IPS DF 19.7 (cell line): ENCODE measurements at places on chromosomes 5 and 9.

DNA sequence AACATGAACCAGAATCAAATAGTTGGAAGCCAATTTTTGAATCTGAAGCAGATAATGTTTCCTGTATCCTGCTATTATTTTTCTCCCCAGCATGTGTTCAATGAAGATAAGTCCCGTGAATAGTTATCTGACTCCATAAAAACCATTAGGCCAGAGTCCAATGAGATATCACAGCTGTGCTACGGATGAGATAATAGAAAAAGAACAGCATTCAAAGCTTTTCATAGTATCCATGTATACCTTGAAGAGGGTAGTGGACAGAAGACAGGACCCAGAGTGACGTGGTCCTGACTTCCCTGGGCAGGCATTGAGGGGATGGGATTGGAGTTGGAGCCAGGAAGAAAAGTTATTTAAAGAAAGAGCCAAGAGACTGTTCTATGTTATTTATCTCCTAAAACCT lies 50.7 kb upstream of the C6 start:
- no peak for DNase-seq

DNA sequence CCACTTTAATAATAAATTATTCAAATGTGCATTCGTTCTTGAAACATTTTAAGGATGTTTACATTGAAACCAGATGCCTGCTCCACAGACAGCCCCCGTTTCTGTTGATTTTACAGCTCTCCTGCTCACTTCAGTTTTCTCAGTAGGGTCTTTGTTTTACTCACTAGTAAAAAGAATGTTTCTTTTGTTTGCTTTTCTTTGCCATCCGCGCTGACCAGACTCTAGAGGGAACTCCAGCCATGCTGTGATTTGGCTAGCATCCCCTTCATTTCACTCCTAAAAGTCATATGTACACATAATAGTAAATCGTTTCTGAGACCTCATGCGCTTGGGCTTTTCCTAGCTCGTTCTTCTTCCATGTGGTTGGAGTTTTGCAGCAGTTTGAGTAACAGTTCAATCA lies 28.7 kb upstream of the PALM2AKAP2 start:
- no peak for DNase-seq

DNA sequence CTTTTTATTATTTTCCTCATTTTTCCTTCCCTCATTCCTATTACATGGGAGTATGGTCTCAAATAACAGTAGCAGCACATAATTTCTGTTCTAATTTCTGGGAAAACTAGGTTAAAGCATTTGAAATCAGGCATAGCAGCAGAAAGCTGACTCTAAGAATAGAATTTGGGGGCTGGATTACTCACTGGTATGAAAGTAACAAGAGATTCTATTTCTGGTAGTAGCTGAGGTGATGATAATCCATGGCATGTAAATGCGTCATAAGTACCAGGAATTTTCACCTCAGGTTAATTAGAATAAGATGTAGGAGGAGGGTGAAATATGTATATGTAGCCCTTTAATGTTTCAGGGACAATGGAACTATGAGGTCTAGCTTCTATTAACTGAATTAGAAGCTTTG lies 662.0 kb downstream of the PTPRD start:
- no peak for DNase-seq

GRCh38 chr9:130137081-130137640 lies 35.0 kb upstream of the NCS1 start:
- no peak for DNase-seq

GRCh38 chr5:95866435-95867040 lies 44.0 kb upstream of the GLRX start:
- no peak for DNase-seq

DNA sequence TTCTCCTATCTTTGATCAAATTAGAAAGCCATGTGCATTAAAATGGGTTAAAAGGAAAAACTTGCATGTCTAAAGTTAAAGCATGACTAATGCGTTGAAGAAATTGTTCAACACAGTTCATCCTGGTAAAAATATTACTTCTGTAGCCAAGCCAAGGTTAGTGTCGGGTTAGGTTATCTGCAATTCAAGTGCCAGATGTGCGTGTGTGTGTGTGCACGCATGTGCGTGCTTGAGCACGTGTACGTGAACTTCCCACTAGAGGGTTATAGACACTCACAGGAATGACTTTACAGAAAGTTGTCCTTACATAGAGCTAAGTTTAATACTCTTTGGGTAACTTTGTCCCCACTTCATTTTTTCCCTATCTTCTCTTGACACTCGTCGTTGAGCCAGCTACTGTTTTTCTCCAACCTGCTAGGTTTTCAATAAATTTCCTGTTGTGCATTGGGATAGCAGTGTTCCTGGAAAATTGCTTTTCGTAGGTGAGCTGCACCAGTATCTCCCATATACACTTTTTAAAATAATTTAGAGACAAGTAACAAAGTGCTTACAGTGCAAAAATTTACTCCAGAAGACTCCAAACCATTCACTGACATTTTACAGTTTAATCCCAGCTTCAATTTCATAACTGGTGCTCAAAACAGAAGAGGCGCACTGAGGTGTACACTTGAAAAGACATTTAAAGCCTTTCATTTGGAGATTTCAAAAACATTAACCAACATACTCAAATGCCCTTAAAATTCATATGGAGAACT lies 353.8 kb downstream of the NFIB start:
- no peak for DNase-seq

DNA sequence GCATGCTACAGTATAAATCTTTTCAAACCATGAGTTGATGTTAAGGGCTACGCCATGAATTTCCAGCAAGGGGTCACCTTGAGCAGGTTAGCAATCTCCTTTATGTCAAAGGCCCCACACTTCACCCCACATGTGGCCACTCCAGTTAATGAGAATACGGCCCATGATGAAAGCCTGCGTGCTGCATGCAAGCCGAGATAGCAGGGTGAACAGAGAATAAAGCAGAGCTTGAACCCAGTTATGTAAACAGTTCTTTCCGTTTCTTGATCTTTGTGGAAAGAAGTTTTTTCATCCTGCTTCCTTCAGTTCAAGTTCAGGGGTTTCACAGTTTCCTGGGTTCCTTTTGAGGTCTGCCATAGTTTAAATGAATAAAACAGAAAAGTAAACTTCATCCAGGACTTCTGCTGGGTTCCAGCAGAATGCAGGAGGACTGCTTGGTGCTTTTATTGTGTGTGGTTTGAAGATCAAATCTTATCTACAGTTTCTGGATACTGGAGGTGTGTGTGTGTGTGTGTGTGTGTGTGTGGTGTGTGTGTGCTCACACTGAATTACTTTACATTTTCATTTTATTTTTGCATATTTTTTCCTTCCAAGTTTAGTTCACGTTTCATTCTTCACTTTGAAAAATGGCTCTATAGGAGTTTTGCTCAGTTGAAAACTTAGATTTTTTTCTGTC lies 87.1 kb downstream of the HMHB1 start:
- DNase-seq: no peak

DNA sequence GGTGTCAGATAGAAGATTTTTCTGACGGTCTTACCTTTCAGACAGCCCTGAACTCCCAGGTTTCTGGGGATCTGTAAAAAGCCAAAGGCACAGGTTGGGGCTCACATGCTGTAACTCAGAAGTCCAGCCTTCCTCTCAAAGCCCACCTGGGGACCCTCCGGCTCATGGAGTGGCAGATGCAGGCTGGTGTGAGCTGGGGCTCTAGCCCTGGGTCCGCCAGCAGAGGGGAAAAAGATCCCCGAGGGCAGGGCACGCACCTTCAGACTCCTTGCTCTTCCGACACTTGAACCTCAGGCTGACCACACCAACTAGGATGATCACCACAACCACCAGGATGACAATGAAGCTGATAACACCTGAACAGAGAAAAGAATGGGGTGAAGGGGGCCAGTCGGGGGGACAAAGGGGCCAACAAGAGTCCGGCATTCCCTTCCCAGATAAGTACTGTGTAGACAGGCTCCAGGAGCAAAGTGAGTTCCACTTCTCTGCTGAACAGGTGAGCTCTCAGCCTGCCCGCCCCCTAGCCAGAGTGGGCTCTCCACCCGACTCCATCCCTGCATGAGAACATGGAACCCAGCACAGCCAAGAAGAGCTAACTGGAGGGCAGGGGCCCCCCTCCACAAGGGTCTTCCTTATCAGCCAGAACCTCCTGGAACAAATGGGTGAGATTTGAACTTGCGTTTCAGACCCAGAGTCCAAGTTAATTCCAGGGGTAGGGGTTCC lies 7.8 kb downstream of the ECSCR start:
- no peak for DNase-seq

DNA sequence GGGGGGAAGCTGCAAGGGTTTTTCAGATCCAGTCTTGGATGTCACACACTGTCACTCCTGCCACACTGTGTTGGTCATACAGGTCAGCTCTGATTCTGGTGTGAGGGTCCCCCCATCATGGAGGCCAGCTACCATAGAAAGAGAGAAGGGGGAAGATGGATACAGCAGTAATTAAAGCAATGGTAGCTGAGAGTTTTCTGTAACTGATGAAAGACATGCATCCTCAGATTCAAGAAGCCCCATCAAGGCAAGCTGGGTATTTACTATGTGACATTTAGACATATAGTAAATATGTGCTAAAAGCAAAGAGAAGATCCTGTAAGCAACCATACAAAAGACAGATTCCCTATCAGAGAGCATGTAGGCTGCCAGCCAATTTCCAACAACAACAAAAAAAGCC lies 110.9 kb upstream of the COL5A1 start:
- no peak for DNase-seq

GRCh38 chr5:179139936-179140235 lies 79.7 kb downstream of the ZNF354C start:
- DNase-seq: no peak

GRCh38 chr5:135710045-135710675 lies 124.3 kb upstream of the SLC25A48 start:
- DNase-seq: no peak

DNA sequence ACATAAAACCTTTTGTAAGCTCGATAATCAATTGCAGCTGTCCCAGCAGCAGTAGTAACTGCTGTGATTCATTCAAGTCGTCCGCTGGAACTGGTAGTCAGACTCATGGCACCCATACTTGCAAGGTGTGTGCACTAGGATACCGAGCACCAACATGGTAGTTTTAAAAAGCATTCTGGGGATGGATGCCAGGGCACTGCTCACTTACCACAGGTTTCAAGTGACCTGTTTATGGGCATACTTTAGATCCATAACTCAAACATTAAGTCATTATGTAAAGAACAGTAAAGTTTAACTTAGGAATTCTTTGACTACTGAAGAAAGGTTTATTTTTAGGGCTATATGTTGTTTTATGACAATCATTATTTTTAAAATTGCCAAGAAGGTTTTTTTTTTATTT lies 2277.6 kb downstream of the MAT2B start:
- no peak for DNase-seq

DNA sequence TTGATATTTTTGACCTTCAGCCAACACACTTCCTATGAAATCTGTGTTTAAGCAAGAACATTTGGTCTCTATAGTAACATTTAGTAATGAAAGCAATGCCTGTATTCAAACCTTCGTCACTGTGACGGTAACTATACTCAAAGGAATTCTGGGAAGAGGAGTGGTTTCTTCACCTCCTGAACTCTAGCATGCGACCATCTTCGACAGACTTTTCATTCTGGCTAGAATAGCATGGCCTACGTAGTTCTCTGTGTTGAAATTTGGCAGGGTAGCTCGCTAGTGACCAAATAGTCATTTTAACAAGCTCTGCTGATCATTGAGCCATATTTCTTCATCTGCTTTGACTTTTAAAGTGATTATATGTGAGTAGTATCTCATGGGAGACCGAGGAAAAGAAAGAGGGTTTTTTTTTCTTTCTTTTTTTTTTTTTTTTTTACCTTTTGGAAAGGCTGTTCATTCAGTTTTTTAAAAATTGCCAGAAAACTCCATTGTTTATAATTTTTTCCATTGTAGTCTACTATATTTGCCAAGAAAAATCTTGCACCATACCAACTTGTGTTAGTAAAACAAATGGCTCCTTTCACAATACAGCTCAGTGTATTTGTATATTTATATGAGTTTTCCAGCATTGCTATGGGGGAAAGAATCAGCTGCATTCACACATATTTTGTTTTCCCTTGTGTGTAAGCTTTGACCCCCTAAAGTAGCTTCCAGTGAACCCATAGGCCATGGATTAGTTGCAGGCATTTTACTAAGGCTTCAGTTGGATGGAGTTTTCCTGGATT lies 166.8 kb downstream of the NNT start:
- no peak for DNase-seq

DNA sequence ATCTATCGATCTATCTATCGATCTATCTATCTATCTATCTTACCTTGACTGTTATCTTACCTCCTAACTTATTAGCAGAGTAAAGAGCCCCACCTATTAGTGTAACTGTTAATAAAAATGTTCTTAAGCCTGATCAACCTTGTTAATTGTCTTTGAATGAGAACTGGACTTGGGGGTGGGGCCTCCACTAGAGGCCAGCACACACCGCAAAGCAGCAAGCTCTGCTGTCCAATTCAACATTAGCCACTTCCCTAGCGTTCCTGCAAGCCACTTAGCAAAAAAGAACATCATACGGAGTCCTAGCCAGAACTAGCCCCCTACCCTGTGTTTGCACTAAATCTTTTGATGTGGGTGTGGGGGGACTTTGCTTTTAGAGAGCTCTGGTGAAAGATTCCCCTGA lies 515.8 kb downstream of the KDM4C start:
- no peak for DNase-seq

DNA sequence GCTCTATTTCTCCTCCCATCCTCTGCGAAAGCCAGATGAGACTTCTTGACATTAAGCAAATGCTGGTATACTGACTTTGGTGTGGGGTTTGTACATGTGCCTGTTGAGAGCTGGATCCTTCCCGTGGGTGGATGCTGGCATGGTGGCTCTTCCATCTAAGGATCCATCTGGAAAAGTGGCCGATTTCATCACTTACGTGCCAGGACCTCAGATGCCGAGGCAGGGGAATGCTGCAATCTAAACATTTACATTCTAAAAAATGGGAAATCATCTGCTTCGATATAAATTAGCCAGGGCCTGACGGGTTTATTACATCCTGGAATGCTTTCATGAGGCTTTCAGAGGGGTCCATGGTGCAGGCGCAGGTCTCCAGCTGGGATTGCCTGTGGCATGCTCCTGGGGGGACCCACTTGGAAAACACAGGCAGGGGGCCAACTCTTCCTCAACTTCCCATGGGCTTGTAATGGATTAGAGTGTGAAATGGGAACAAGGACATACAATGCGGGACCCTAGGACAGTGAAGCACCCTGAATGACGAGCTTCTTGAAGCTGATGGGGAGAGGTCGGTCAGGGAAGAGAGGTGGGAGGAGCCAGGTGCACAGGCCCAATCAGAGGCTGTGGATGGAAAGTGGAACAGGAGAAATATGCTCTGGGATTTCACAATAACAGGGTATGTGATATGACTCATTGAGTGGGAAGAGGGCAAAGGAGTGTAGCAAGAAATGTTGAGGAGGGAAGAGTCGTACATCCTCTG lies 105.5 kb upstream of the PITX1 start:
- no peak for DNase-seq

- no peak for DNase-seq
Observed at GRCh38 chr5:133063965-133064364, 12.2 kb downstream of the HSPA4 start.

GRCh38 chr5:117263231-117263630 lies 688.6 kb upstream of the SEMA6A start:
- DNase-seq: no peak

- DNase-seq: no peak
Observed at GRCh38 chr5:150639377-150639692, 1.1 kb upstream of the SYNPO start.

- no peak for DNase-seq
Observed at GRCh38 chr9:70682298-70682697, 267.8 kb upstream of the KLF9 start.

GRCh38 chr5:64670277-64670676 lies 20.0 kb upstream of the SHISAL2B start:
- no peak for DNase-seq
